DMS 273 treated with DMSO at 0.1 percent for 48 hours (cell line): ENCODE measurements at places on chromosomes 7 and 10.

- no peak for DNase-seq
Measured at GRCh38 chr10:15122477-15123030, 25.4 kb downstream of the RPP38 start.

DNA sequence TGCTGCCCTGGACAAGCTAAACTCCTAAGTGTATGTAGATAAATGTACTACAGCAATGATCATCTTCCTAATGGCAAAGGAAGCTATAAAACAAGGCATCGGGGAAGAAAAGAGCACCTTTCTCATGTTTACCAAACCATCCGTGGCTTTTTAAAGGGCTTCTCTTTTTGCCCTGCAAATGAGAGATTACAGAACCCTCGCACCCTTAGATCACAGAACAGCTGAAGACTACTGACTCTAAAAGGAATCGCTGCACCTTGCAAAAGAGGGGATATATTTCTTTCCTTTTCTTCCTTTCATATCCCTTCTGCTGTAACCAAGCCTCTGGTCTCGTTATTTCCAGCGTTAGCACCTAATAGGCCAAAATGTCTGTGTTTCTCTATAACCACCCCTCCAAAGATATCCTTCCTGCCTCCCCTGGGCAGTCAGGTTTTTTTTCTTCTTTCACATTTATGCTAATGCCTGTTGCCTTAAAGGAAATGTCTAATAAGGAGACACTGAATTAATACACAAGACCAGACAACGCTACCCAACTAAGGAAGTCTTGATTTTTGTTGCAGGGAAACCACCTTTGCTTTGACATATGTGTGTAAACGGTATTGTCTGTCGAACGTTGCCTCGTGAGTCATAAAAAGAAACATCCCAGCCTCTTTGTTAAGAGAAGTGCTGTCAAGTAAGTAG, 10.5 kb downstream of the ST8SIA6 start:
- DNase-seq, result no peak

GRCh38 chr7:119647286-119647685, 625.7 kb upstream of the KCND2 start:
- no peak for DNase-seq

GRCh38 chr7:7829667-7830066, 111.3 kb upstream of the RPA3 start:
- no peak for DNase-seq

- no peak for DNase-seq
Measured at GRCh38 chr10:62561151-62561550, 187.0 kb downstream of the ZNF365 start.

DNA sequence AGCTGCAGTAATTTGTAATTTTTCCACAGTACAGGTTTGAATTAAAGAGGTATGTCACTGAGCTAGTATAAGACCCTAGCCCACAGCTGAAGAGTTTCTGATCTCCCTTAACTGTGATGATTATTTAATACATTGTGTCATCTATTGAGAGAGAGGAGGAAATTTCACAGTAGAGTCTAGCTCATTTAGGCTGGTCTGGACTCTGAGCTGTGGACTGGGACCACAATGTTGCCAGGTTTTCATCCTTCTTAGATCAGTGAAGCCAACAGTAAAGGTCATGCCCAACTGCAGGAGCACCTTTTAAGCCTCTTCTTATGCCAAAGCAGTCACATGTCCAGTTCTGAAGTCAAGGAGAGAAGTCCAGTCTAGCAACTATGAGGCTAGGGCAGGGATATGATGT, 8.9 kb downstream of the TES start:
- no peak for DNase-seq

GRCh38 chr10:100886521-100886920, 26.2 kb upstream of the SLF2 start:
- DNase-seq, result no peak

DNA sequence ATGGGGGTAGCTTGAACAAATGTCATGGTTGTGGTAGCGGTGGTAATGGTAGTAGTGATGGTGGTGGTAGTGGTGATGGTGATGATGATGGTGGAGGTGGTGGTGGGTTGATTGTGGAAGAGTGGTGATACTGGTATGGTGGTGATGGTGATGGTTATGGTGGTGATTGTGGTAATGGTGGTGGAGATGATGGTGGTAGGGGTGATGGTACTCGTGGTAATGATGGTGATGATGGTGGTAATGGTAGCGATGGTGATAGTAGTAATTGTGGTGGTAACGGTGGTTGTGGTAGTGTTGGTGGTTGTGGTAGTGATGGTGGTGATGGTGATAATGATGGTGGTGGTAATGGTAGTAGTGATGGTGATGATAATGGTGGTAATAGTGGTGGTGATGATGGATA, 65.7 kb upstream of the SDK1 start:
- no peak for DNase-seq

DNA sequence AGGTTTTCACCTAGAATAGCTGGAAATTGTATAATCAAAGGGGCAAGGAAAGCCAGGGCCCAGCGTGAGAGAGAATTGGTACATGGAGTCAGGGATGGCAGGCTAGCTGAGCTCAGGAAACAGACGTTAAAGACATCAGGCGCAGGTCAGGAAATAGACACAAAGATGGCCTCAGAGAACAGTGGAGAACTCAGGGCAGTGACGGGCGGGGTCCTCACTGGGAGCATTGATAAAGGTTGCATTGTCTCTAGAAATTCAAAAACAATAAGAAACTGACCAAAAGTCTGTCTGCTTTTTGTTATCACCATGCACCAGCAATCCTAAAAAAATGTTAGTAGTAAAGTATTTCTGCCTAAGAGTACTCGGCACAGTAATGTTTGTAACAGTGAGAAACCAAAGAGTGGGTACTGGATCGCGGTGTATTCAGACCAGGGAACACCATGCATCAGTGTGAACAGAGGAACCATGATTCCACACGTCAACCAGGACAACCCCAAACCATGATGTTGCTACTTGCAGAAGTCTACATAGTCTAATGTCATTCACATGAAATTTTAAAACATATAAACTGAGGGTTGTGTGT, 81.9 kb upstream of the AUTS2 start:
- no peak for DNase-seq

- no peak for DNase-seq
Measured at GRCh38 chr7:4361774-4362173, 320.3 kb upstream of the FOXK1 start.

DNA sequence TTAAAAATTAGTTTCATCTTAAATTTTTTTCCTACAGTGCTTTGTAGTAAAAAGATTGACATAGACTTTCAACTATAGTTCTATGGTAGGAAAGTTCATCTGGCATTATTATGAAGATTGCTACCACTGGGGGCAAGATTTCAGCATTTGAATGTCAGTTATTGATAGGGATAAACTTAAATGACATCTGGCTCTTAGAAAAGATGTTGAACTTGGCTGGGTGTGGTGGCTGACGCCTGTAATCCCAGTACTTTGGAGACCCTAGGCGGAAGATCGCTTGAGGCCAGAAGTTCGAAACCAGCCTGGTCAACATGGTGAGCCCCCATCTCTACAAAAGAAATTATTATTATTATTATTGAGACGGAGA, 1.4 kb upstream of the TRA2A start:
- DNase-seq, result no peak
